Lower lobe of right lung (tissue), 2 donors: ENCODE measurements at places on chromosomes 2 and 18. TPM values are rescaled to one million over a fixed set of nuclear protein-coding genes. Genes with fewer than 3 reads are reported as not detected.

The DPP10 gene
- total RNA-seq: 0.80 TPM

The TNFRSF11A gene
- 3.9 TPM for total RNA-seq

The PRSS56 gene
- not detected for total RNA-seq

The PROKR1 gene
- not detected for total RNA-seq

The TUBA3E gene
- total RNA-seq: not detected

The LOXHD1 gene
- 2.9 TPM for total RNA-seq

The SERPINB3 gene
- total RNA-seq: not detected

The VAMP8 gene
- 272 TPM for total RNA-seq

The CTLA4 gene
- 0.86 TPM for total RNA-seq

The FBXO48 gene
- 2.3 TPM for total RNA-seq

The AGXT gene
- total RNA-seq: not detected

The NCK2 gene
- total RNA-seq: 36.7 TPM

The ZBTB7C gene
- 15.0 TPM for total RNA-seq

The GALNT13 gene
- total RNA-seq: 2.4 TPM

The SPP2 gene
- not detected for total RNA-seq

The MAT2A gene
- total RNA-seq: 183 TPM

The ITGB6 gene
- 65.2 TPM for total RNA-seq

The LRRTM1 gene
- not detected for total RNA-seq

The ADAM23 gene
- total RNA-seq: 2.5 TPM

The IWS1 gene
- 36.7 TPM for total RNA-seq

The CNTNAP5 gene
- not detected for total RNA-seq

The GPR155 gene
- 6.2 TPM for total RNA-seq

The REG3G gene
- not detected for total RNA-seq

The HOXD1 gene
- 3.4 TPM for total RNA-seq

The KCNF1 gene
- not detected for total RNA-seq

The RELCH gene
- 29.9 TPM for total RNA-seq

The SLC5A7 gene
- 0.30 TPM for total RNA-seq

The ABCB11 gene
- total RNA-seq: 0.32 TPM

The CD28 gene
- total RNA-seq: 2.2 TPM

The STPG4 gene
- 0.77 TPM for total RNA-seq

The CDK15 gene
- 4.5 TPM for total RNA-seq

The CROCC2 gene
- 3.4 TPM for total RNA-seq

The CD226 gene
- 5.4 TPM for total RNA-seq

The SLC14A1 gene
- total RNA-seq: 21.8 TPM

The PLGLB2 gene
- 1.8 TPM for total RNA-seq

The UGT1A3 gene
- total RNA-seq: not detected

The PTH2R gene
- 0.32 TPM for total RNA-seq

The CLEC4F gene
- 0.71 TPM for total RNA-seq

The KLF11 gene
- 40.8 TPM for total RNA-seq

The ERICH2 gene
- 8.5 TPM for total RNA-seq

The RAB31 gene
- total RNA-seq: 110 TPM

The OST4 gene
- total RNA-seq: 243 TPM

The RAB17 gene
- total RNA-seq: 60.1 TPM

The IL36RN gene
- total RNA-seq: not detected

The MTCL1 gene
- total RNA-seq: 7.9 TPM

The CACNB4 gene
- total RNA-seq: 17.3 TPM

The COA5 gene
- total RNA-seq: 31.2 TPM

The C1QL2 gene
- not detected for total RNA-seq

The MERTK gene
- 20.7 TPM for total RNA-seq

The TUBB6 gene
- total RNA-seq: 92.9 TPM

The AGPS gene
- 60.1 TPM for total RNA-seq

The LRRTM4 gene
- total RNA-seq: 0.77 TPM

The TMEM178A gene
- total RNA-seq: 3.2 TPM

The CTAGE1 gene
- total RNA-seq: not detected

The MARCHF4 gene
- total RNA-seq: 0.12 TPM
